Activated CD8-positive, alpha-beta memory T cell treated with anti-CD3 and anti-CD28 coated beads, Interleukin-2, amount 10 ng/mL, durations not matched to agents 7 days and 5 days (primary cell): ENCODE measurements at places on chromosomes 4 and X. TPM values are rescaled to one million over a fixed set of nuclear protein-coding genes. Genes with fewer than 3 reads are reported as not detected.

DNA sequence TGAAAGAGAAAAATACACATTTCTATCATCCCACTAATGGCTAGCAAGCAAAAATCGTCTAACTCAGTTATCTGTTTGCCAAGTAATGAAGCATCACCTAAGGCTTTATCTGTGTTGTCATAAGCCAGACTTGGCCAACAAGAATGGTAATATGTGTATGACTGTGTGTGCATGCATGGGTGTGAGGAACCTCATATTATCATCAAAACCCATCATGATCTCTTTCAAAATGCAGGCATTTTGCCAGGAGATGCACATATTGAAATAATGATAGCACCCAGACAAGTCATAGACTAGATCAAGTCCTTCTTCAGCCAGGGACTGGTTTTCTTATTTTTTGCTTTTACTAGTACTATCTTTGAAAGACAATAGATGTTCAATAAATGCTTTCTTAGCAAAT lies 172.5 kb upstream of the FMR1 start:
- no peak overlapping the region for H3K27ac ChIP-seq
- peaks cover 11% of the 10 kb centered on the region for H3K4me1 ChIP-seq
- no peaks in the 10 kb centered on the region for H3K36me3 ChIP-seq
- H3K27me3 ChIP-seq, result no peaks in the 10 kb centered on the region
- DNase-seq, result no peak

The PCDH18 gene
- not detected for total RNA-seq

The LONRF3 gene
- 0.35 TPM for total RNA-seq

The FAM90A26 gene
- not detected for total RNA-seq

DNA sequence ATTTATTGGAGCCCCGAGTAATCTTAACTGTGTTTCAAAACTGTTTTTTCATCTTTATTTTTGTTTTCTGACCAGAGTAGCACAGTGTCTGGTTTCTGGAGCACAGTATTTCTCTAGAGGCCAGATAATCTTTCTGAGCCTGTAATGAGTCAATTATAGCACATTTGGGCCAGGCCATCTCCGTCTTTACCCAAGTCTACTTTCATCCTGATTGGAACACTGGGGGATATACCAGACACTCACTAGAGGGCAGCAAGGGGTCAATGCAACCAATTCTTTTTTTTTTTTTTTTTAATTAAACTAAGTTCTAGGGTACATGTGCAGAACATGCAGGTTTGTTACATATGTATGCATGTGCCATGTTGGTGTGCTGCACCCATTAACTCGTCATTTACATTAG lies 282.0 kb downstream of the ARHGAP24 start:
- no peaks in the 10 kb centered on the region for H3K36me3 ChIP-seq
- no peak for DNase-seq
- no peaks in the 10 kb centered on the region for H3K4me1 ChIP-seq
- no peak overlapping the region for H3K27ac ChIP-seq
- no peaks in the 10 kb centered on the region for H3K27me3 ChIP-seq

DNA sequence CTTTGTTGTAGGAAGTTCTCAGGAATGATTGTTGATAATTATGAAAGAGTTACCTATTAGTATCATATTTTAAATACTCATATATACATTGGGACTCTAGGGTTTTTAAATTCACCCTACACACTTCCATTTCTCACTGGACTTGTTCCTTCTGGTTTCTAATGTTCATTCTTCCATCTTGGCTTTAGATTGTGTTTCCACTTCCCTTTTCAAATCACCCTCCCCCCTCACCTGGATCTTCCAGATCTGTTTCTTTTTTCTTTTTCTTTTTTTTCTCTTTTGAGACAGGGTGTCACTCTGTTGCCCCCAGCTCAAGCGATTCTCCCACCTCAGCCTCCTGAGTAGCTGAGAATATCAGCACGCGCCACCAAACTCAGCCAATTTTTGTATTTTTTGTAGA lies 6.7 kb upstream of the KIT start:
- no peaks in the 10 kb centered on the region for H3K36me3 ChIP-seq
- H3K27ac ChIP-seq, result no peak overlapping the region
- H3K4me3 ChIP-seq, result no peak overlapping the region
- H3K27me3 ChIP-seq, result peaks cover 13% of the 10 kb centered on the region

The IQCM gene
- not detected for total RNA-seq

DNA sequence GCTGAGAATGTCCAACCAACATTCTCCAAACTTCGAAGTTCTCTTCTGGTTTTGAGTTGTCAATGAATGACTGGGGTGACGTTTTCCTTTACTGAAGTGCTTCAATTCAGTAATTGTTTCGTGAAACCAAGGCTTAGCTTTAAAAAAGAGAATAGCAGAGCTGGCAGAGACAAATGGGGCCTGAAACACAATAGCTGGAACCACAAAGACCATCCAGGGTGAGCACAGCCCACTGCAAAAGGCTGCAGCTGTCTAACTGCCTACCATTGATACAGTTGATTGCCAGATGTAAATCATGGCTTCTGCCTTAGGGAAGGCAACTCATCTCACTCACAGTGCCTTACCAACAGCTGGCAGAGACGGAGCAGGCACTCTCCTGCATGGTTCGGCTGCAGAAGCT lies 78.7 kb upstream of the ZNF518B start:
- H3K4me1 ChIP-seq, result peaks cover 1% of the 10 kb centered on the region
- H3K36me3 ChIP-seq, result no peaks in the 10 kb centered on the region
- no peak for DNase-seq

- H3K27ac ChIP-seq, result no peak overlapping the region
- no peaks in the 10 kb centered on the region for H3K4me1 ChIP-seq
These were observed 280.0 kb upstream of the PCDH18 start for GRCh38 chr4:137812258-137812657.

DNA sequence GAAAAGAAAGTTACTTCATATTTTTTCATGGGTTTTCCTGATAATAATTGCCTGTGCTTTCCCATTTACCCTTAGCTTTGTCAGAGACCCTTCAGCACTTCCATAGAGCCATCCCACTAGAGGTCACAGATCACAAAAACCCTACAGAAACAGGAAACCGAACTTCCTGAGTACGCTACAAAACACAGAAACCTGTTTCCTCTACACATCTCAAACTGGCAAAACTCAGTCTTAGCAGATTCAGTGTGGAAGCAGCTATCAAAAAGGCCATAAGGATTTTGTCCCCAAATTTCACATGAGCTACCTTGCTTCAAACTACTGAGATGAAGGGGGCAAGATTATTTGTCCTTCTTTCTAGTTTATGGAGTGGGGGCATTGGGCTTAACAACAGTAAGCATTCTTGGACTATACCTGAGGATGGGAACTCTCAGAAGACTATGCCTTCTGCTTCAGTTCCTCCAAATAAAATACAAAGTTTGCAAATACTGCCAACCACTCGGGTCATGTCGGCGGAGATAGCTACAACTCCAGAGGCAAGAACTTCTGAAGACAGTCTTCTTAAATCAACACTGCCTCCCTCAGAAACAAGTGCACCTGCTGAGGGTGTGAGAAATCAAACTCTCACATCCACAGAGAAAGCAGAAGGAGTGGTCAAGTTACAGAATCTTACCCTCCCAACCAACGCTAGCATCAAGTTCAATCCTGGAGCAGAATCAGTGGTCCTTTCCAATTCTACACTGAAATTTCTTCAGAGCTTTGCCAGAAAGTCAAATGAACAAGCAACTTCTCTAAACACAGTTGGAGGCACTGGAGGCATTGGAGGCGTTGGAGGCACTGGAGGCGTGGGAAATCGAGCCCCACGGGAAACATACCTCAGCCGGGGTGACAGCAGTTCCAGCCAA lies at the start of gene MMRN1:
TSS of gene MMRN1 (plus strand) at position 206 of the 902 bp plus-strand sequence. CDS start at position 324, 118 bp downstream.
- H3K4me1 ChIP-seq, result peaks cover 14% of the 10 kb centered on the region
- H3K27ac ChIP-seq, result peak within 1 kb of the TSS; percentile 65
- peaks cover 4% of the 10 kb centered on the region for H3K27me3 ChIP-seq
- DNase-seq, result no peak
- peak within 1 kb of the TSS; percentile 27 for H3K4me3 ChIP-seq

DNA sequence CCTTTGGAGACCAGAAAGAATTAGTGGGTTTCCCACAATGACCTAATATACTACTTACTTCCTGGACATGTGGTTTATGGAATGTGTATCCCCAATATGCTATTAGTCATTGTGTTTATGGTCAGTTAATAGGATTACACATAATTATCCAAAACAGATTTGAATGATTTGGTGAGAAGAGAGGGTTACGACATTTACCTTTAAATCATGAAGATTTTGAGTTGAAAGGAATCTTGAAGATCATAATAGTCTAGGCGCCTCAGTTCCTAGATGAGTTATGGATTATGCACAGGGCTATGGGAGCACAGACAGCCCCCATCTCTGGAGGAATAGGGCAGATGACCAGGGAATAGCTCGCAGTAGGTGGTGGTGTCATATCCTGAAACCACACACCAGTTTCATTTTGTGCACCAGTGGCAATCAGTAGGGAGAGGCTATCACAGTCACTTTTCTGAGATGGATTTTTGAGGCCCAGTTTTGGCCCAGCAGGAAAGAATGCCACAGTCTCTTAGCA lies 61.3 kb downstream of the SEPTIN11 start:
- no peak overlapping the region for H3K4me3 ChIP-seq
- DNase-seq, result no peak
- H3K36me3 ChIP-seq, result peaks cover 25% of the 10 kb centered on the region
- H3K4me1 ChIP-seq, result peaks cover 32% of the 10 kb centered on the region

- peak; percentile 42 for DNase-seq
- H3K4me1 ChIP-seq, result no peaks in the 10 kb centered on the region
- H3K36me3 ChIP-seq, result no peaks in the 10 kb centered on the region
- H3K27me3 ChIP-seq, result no peaks in the 10 kb centered on the region
These were observed 12.2 kb downstream of the ITIH6 start for GRCh38 chrX:54785901-54786300.

The DCLK2 gene
- total RNA-seq, result 0.07 TPM

GRCh38 chr4:84852081-84852480 lies 114.4 kb downstream of the WDFY3 start:
- H3K36me3 ChIP-seq, result no peaks in the 10 kb centered on the region
- no peak for DNase-seq
- no peaks in the 10 kb centered on the region for H3K27me3 ChIP-seq
- H3K27ac ChIP-seq, result no peak overlapping the region
- H3K4me1 ChIP-seq, result no peaks in the 10 kb centered on the region
- no peak overlapping the region for H3K4me3 ChIP-seq

The PAGE1 gene
- total RNA-seq, result not detected

The RIPPLY1 gene
- not detected for total RNA-seq

GRCh38 chr4:47647544-47647943 lies 162.5 kb downstream of the ATP10D start:
- no peak overlapping the region for H3K4me3 ChIP-seq
- peaks cover 14% of the 10 kb centered on the region for H3K27me3 ChIP-seq
- H3K4me1 ChIP-seq, result no peaks in the 10 kb centered on the region
- no peaks in the 10 kb centered on the region for H3K36me3 ChIP-seq

GRCh38 chr4:160026721-160027120 lies 923.8 kb downstream of the RAPGEF2 start:
- no peaks in the 10 kb centered on the region for H3K36me3 ChIP-seq
- H3K4me3 ChIP-seq, result no peak overlapping the region
- H3K27ac ChIP-seq, result no peak overlapping the region
- DNase-seq, result no peak
- H3K4me1 ChIP-seq, result no peaks in the 10 kb centered on the region
- no peaks in the 10 kb centered on the region for H3K27me3 ChIP-seq

DNA sequence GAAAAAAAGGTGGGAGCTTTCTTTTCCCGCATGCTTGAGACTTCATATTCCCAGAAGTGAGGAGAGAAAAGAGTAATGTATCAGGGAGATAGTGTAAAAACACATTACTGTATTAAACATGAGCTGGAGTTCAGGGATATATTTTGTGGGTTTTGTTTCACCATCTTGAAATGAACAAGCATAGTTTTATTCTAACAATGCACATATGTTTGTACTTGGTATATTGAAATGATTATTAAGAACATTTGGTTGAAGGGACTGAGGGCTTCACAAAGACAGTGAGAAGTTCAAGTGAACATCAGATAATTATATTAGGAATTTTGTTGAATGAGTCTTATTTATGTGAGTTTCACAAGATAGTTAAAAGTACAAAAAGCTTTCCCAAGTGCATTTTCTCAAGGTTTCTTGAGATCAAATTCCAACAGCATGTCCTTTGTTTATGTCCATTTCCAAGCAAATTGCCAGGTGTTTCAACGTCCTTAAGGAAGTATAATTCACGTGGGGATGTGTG lies 368.8 kb downstream of the ANKRD50 start:
- no peak overlapping the region for H3K4me3 ChIP-seq
- peaks cover 3% of the 10 kb centered on the region for H3K27me3 ChIP-seq
- no peak overlapping the region for H3K27ac ChIP-seq
- H3K4me1 ChIP-seq, result no peaks in the 10 kb centered on the region
- DNase-seq, result no peak

The COL25A1 gene
- not detected for total RNA-seq

- no peaks in the 10 kb centered on the region for H3K36me3 ChIP-seq
- H3K27me3 ChIP-seq, result no peaks in the 10 kb centered on the region
- H3K4me1 ChIP-seq, result no peaks in the 10 kb centered on the region
- no peak overlapping the region for H3K27ac ChIP-seq
- no peak for DNase-seq
- H3K4me3 ChIP-seq, result no peak overlapping the region
These were observed 134.7 kb downstream of the F11 start for GRCh38 chr4:186400676-186401075.

- H3K27ac ChIP-seq, result no peak overlapping the region
- H3K4me1 ChIP-seq, result no peaks in the 10 kb centered on the region
- H3K27me3 ChIP-seq, result peaks cover 5% of the 10 kb centered on the region
- no peak for DNase-seq
These were observed 345.3 kb upstream of the LCORL start for GRCh38 chr4:18366892-18367291.
